ENCODE measurements at places on chromosomes 1 and 21. TPM values are rescaled to one million over a fixed set of nuclear protein-coding genes. Genes with fewer than 3 reads are reported as not detected.

GRCh38 chr1:41464885-41465284, 19.6 kb downstream of the EDN2 start:
- H3K27me3 ChIP-seq: peaks cover 3% of the 10 kb centered on the region
- DNase-seq: no peak

GRCh38 chr1:168435439-168435838, 108.4 kb downstream of the XCL2 start:
- H3K27me3 ChIP-seq: peaks cover 21% of the 10 kb centered on the region
- no peak overlapping the region for H3K27ac ChIP-seq
- H3K4me1 ChIP-seq: peaks cover 6% of the 10 kb centered on the region
- no peaks in the 10 kb centered on the region for H3K36me3 ChIP-seq
- no peak for DNase-seq
- H3K4me3 ChIP-seq: no peak overlapping the region

- no peak overlapping the region for H3K4me3 ChIP-seq
- no peak overlapping the region for H3K27ac ChIP-seq
- no peaks in the 10 kb centered on the region for H3K4me1 ChIP-seq
- H3K36me3 ChIP-seq: no peaks in the 10 kb centered on the region
- DNase-seq: no peak
Measured at GRCh38 chr1:223037845-223038244, 105.2 kb downstream of the TLR5 start.

DNA sequence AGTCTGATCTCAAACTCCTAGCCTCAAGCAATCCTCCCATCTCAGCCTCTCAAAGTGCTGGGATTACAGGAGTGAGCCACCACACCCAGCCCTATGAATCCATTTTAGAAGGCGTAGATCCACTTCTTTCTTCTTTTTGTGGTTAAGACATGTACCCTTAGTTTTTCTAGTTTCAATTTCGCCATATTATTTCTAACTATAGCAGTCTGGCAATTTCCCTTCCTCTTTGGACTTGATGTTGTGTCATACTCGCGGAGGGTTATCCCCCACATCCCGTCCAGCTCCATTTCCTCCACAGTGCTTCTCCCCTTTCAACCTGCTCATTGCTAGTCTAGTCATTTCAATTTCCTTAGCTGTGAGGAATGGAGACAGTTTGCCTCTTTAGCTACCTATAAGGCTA, 5.2 kb upstream of the LRRC8D start:
- no peak overlapping the region for H3K4me3 ChIP-seq
- no peak for DNase-seq
- peaks cover 17% of the 10 kb centered on the region for H3K27me3 ChIP-seq
- peaks cover 6% of the 10 kb centered on the region for H3K4me1 ChIP-seq
- no peaks in the 10 kb centered on the region for H3K36me3 ChIP-seq

DNA sequence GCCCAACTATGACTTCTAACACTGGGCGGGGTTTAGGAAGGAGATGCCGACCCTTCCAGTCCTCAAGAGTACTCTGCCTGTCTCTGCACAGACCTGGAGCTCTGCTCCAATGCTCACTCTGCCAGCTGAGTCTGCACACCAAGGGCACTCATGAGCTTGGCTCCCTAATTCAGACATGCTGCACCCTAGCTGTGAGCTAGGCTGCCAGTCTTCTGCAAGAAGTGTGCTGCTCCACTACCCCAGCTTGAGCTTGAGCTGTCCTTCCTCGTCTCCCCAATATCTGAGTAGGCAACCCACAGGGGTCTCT, 13.2 kb downstream of the TP53BP2 start:
- H3K27me3 ChIP-seq: no peaks in the 10 kb centered on the region
- H3K36me3 ChIP-seq: peaks cover 5% of the 10 kb centered on the region
- no peak overlapping the region for H3K4me3 ChIP-seq
- no peak for DNase-seq

GRCh38 chr1:28306301-28306949, 22.4 kb upstream of the MED18 start:
- no peak overlapping the region for H3K27ac ChIP-seq
- H3K4me3 ChIP-seq: no peak overlapping the region
- DNase-seq: no peak

DNA sequence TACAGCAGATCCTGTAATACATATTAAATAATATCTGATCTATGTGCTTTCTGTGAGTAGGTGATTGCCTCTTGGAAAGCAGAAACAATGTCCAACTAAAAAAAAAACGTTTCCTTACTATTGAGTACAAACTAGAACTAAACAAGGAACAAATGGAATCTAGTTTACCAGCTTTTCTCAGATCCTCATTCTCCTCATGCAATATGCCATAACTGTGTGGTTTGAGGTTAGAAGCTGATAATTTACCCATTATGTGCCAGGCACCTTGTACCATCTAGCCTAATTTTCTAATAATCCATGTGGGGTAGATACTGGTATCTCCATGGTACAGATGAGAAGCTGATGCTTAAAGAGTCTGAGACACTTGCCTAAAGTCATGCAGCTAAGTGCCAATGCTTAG, 154.7 kb downstream of the PTGER3 start:
- H3K27me3 ChIP-seq: peaks cover 14% of the 10 kb centered on the region
- no peaks in the 10 kb centered on the region for H3K36me3 ChIP-seq
- H3K27ac ChIP-seq: no peak overlapping the region
- H3K4me3 ChIP-seq: no peak overlapping the region
- peaks cover 4% of the 10 kb centered on the region for H3K4me1 ChIP-seq

The PEAR1 gene
- 28.2 TPM for total RNA-seq

The TMEM50B gene
- 44.0 TPM for total RNA-seq

GRCh38 chr1:212062832-212063438, 27.4 kb downstream of the DTL start:
- H3K4me3 ChIP-seq: no peak overlapping the region
- no peaks in the 10 kb centered on the region for H3K27me3 ChIP-seq
- no peaks in the 10 kb centered on the region for H3K4me1 ChIP-seq
- no peak overlapping the region for H3K27ac ChIP-seq

DNA sequence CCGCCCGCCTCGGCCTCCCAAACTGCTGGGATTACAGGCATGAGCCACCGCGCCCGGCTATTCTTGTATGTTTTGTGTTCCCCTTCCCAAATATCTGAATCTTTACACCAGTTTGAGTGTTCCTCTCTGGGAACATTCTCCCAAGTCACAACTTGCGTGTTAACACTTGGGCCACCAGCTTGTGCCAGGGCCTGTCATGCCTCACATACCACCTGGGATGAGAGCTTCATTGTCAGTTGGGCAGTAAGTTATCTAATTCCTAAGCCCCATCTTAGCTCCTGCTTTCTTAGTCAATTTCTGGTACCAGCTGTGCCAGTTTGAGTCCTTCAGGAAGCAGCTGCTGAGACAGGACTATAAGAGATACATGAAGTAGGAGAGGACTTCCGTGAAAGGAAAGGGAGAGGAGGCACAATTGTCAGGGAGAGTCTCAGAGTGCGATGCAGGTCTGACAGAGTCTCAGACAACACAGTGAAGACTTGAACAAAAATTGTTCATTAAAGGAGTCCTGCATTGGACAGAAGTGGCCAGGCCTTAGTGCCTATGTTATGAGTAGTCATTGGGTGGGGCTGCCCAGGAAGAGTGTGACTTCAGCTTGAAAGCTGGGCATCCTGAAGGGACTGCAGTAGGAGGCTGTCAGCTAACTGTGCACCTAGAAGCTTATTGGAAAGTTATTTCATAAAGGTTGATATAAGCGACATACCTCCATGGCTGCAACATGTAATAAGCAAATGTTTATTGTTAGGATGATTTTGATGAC, 17.3 kb downstream of the ZFYVE9 start:
- H3K27ac ChIP-seq: no peak overlapping the region
- peaks cover 2% of the 10 kb centered on the region for H3K36me3 ChIP-seq
- no peaks in the 10 kb centered on the region for H3K27me3 ChIP-seq
- DNase-seq: no peak
- peaks cover 3% of the 10 kb centered on the region for H3K4me1 ChIP-seq

DNA sequence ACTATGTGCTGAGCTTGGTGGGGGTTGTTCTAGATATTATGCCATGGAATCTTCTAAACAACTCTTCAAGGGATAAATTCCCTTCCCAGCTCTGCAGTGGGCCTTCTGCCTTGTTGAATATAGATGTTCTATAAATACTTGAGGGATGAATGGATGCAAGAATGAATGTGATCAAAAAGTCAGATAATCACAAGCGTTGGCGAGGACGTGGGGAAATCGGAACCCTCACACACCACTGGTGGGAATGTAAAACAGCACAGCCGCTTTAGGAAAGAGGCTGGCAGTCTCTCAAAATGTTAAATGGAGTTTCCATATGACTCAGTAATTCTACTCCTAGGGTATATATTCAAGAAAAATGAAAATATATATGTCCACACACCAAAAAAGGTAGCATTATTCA, 19.0 kb downstream of the SDC3 start:
- peaks cover 23% of the 10 kb centered on the region for H3K4me1 ChIP-seq
- no peak overlapping the region for H3K4me3 ChIP-seq
- H3K36me3 ChIP-seq: no peaks in the 10 kb centered on the region
- DNase-seq: no peak

The DAP3 gene
- total RNA-seq: 78.0 TPM

- DNase-seq: no peak
- no peaks in the 10 kb centered on the region for H3K36me3 ChIP-seq
- no peak overlapping the region for H3K4me3 ChIP-seq
- peaks cover 7% of the 10 kb centered on the region for H3K27me3 ChIP-seq
Measured at GRCh38 chr1:56788588-56788987, 30.6 kb downstream of the FYB2 start.

GRCh38 chr1:226636847-226637096, 88.2 kb downstream of the STUM start:
- no peaks in the 10 kb centered on the region for H3K4me1 ChIP-seq
- no peak for DNase-seq
- no peak overlapping the region for H3K4me3 ChIP-seq
- H3K27ac ChIP-seq: no peak overlapping the region

DNA sequence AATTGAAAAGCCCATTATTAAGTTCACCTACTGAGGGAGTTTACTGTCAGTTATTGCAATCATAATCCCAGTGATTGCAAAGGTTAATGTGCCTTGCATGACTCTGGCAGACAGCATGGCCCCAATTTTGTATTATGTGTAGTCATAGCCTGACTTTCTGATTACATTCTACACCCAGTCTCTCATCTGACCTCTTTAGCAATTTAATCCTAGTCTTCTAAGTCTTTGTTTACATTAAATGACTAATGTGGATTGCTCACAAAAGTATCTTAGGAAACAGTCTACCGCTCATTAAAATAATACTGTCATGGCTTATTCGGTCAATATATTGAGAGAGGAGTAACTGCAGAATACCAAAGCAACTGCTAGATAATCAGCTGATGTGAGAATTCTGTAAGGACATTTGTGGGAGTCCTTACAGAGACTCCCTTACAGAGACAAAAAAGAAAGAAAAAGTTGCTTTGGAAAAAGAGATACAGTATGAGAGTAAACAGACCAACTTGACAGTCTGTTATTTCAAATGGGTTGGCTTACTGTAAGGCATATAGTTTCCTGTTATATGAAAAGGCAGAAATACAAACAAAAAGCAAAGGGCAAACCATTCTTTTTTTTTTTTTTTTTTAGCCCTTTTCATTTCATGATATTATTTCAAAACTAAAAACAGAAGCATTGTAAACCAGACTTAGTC, 42.8 kb downstream of the SMG7 start:
- H3K27ac ChIP-seq: peak overlapping the region; percentile 76
- H3K4me3 ChIP-seq: no peak overlapping the region
- H3K27me3 ChIP-seq: no peaks in the 10 kb centered on the region
- no peak for DNase-seq

DNA sequence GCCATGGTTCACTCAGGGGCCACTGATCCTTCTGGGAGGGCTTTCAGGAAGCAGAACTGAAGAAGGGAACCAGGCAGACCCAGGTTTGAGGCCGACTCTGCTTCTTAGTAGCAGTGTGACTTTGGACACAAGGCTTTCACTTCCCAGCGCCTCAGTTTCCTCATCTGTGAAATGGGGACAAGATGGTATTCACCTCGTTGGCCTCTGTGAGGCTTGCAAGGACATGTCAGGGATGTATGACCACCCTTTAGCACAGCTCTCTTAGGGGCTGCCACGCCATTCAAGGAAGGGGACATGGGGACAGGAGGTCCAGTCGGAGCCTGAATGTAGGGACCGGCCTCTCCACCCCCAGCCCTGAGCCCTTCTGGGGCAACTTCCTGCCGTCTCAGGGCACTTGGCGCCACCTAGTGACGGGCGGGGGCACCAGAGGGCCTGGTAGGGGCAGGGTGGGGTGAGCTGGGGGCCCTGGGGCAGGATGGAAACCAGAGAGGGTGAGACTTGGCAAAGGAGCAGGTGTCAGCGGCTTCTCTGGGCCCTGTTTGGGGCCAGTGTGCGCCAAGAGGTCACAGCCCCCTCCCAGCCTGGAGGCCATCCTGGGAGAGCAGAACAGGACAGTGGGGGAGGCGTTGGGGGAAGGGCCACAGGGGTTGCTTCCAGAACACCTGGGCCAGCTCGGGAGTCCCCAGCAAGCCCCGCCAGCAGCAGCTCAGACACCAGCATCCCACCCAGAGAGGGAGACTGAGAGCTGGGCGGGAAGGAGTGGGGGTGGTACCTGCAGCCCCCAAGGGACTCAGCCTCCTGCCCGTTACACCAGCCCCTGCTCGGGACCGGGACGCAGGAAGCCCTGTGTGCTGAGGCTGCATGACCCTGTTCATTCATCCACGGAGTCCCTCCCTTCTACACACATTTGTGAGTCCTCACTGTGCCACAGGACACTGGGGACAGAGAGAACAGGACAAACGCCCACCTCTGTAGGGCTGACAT, 102.5 kb upstream of the TARDBP start:
- no peak for DNase-seq
- H3K27me3 ChIP-seq: peaks cover 23% of the 10 kb centered on the region
- H3K4me3 ChIP-seq: no peak overlapping the region
- H3K27ac ChIP-seq: no peak overlapping the region

- H3K4me3 ChIP-seq: no peak overlapping the region
- peaks cover 76% of the 10 kb centered on the region for H3K27me3 ChIP-seq
- H3K4me1 ChIP-seq: no peaks in the 10 kb centered on the region
Measured at GRCh38 chr1:202658769-202659168, 51.5 kb downstream of the SYT2 start.

GRCh38 chr1:41420860-41421259, 59.6 kb downstream of the FOXO6 start:
- H3K36me3 ChIP-seq: no peaks in the 10 kb centered on the region
- H3K4me1 ChIP-seq: peaks cover 28% of the 10 kb centered on the region
- DNase-seq: no peak
- H3K27me3 ChIP-seq: no peaks in the 10 kb centered on the region
- H3K4me3 ChIP-seq: no peak overlapping the region
- no peak overlapping the region for H3K27ac ChIP-seq

The PALMD gene
- total RNA-seq: 7.0 TPM

The CFHR1 gene
- not detected for total RNA-seq

DNA sequence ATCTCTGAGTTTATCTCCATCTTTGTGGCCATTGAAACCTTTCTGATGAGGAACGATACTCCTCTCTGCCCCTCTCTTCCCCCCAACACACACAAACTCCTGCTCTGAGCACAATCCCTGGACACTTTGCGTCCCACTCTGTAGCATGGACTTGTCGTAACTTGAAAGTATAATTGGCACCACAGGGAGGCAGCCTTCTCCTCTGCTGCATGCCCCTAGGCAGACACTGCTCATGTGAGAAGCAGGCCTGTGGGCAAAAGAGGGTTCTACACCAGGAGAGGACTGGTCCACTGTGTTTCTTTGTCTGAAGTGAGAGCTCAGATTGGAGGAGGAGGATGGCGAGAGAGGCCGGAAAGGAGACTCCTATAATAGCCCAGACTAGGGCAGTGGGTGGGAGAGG, 3.8 kb upstream of the PARS2 start:
- H3K27me3 ChIP-seq: peaks cover 14% of the 10 kb centered on the region
- H3K4me3 ChIP-seq: no peak overlapping the region
- DNase-seq: no peak
- H3K4me1 ChIP-seq: peaks cover 12% of the 10 kb centered on the region

GRCh38 chr1:2462819-2463218, 13.3 kb upstream of the PLCH2 start:
- no peak overlapping the region for H3K4me3 ChIP-seq
- no peak for DNase-seq
- no peaks in the 10 kb centered on the region for H3K36me3 ChIP-seq
- no peaks in the 10 kb centered on the region for H3K27me3 ChIP-seq
- H3K27ac ChIP-seq: no peak overlapping the region

Measured in osteocyte (in vitro differentiated cells).